ENCODE measurements at places on chromosomes 4 and X.
A peak's percentile ranks its signal among the peaks of the same experiment; 100 is the strongest.

DNA sequence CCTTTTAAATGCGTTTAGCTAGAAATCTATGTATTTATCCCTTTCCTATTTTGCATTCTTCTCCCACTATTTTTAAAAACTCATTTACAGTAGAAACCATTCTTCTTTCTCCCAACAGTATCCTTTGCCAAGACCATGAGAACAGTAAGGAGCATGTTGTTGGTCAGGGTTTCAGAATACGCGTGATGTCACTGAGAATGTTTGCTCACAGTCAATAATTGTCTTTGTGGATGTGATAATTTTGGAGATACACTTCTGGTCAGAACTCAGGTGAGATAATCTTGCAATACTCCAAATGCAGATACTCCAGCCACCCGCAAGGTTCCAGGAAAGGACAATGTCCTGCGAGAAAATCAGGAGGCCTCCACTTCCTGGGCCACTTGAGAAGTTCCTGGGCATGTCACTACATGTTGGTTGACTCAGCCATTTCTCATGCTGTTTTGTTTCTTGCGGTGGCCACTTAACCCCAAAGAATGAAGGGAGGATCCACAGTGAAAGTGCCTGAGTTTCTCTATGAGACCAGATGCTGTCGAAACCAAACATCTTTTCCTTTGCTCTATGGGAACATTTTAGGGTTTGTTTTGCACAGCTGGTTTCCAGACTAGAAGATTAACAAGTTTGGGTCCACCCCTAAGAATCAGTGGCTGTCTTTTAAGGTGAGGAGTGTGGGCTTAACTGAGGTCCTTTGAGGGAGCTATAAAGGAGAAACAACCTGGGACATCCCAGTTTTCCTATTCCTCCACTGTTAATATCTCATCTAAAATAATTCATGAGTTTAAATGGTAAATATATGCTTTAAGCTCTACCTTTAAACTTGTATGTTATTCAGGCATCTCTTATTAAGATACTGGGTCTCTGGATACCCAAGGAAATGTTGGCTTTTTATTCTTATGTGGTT, 116.0 kb downstream of the SOWAHB start:
- peak; percentile 95 for DNase-seq

DNA sequence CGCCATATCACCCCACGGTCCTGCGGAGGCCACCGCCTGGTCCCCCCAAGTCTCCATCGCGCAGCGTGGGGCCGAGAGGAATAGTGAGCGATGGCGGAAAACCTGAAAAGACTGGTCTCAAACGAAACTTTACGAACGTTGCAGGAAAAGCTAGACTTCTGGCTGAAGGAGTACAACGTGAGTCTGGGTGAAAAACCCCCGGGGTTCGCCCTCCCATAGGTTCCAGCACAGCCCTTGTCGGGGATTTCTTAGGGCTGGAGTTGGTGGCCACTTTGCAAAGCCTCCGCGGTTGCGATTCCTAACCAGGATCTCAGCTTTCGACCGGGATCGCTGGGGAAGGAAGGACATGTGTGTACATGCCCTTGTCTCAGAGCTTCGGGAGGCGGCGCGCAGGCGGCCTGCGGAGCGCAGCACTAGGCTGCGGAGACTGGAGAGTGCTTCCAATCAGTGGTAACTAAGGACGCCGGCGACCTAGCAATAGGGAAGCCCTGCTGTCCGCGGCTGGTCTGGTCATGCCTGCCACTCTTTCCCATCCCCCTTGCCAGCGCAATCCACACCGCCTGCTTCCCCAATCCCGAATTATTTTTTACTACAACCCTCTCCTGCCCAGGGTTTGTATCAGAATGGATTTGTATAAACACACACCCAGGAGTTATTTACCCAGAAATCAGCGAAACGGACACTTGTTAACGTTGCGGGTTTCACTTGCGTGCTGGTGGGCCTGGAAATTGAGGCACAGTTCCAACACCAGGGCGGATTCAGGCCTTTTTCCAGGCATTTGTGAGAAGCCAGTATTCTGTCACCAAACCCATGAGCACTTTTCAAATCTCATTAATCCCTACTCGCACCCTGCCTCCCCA, 741 bp downstream of the SPATA18 start:
- DNase-seq = peak; percentile 88

DNA sequence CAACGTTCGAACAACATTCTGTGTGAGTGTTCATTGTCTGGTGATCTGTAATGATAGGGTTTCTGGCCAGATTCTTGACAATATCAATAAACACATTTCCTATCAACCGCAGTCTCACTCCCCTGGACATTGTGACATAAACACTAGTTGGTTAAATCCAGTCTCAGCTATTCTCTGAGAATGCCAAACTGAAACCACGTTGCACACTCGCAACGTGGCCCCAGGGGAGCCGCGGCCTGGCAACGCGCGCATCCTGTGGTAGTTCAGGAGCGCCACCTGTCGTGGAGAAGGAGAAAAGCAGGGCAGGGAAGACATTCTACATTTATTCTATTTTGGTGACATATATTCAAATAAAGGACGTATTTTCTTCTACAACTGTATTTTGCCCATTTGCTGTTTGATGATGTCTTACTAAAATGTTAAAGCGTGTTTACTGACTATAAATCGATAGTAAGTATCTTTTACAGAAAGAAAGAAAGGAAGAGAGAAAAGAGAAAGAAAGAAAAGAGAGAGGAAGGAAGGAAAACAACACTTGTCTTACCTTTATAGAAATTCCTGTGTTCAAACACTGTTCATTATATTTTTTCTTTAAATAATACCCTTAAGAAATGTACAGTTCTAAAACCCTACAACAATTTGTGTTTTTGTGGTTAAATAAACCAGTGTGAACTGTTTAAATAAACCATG, 738.3 kb upstream of the FRG1 start:
- DNase-seq = peak; percentile 83

GRCh38 chr4:2798399-2799223, 5.7 kb downstream of the SH3BP2 start:
- no peak for DNase-seq

DNA sequence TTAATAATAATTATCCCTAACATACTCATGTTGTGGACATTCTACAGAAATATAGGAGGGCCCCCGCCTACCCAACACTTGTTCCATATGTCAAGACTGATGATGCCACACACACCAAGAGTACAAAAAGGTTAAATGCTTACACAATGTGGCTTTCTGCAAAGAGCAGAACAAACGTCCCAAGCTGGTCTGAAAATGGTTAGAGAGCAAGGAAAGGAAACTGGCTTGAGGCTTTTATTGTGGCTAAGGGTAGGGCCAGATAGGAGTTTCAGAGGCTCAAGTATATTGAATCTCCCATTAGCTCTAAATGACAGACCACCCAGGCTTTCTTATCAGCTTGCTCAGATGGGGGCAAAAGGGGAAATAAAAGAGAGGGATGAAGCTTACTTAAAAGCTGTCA, 134.1 kb upstream of the C1QTNF7 start:
- DNase-seq = no peak

GRCh38 chrX:46634577-46634976, 61.0 kb downstream of the CHST7 start:
- DNase-seq = no peak

- DNase-seq = no peak
Observed at GRCh38 chrX:70009970-70010369, 39.8 kb downstream of the AWAT2 start.

DNA sequence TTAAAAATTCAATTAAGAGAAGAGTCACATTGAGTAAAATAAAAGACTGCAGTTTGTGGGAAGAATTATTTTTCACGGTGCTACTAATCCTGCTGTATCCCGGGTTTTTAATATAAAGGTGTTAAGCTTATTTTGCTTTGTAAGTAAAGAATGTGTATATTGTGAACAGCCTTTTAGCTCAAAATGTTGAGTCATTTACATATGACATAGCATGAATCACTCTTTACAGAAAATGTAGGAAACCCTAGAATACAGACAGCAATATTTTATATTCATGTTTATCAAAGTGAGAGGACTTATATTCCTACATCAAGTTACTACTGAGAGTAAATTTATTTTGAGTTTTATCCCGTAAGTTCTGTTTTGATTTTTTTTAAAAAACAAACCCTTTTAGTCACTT, 39.7 kb downstream of the IRS4 start:
- peak; percentile 5 for DNase-seq

DNA sequence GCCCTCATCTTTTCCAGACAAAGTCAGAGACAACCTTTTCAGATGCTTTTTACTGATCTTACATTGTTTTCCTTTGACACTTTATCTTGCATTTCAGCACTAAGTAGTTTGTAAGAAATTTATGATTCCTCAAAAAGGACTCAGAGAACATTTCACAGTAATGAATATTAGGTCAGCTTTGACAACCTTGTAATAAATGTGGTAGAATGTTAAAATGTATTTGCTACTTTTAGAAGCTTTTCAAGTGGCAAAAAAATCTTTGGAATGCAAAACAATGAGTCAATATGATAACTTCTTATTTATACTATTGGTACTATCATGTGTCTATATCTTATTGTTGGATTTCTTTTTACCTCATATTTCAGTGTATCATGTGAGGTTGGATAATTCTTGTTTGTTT, 146.2 kb upstream of the FAT4 start:
- DNase-seq = peak; percentile 61

DNA sequence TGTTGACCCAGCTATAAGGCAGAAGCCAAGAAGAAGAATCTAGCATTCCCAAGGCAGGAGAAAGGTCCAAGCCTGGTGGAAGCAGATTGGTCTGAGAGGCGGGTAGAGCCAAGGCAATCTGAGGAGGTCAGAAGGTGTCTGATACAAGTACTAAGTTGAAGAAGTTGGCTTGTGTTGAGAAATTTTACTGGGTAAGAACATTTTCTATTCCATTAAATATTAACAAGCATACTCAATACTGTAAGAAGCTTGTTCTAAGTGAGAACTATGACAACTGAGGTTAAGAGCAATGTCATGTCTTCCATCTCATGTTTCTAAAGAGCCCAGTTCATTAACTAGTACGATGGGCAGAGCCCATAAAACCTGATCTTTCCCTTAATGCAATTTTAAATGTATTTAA, 75.0 kb downstream of the FAM13A start:
- no peak for DNase-seq

DNA sequence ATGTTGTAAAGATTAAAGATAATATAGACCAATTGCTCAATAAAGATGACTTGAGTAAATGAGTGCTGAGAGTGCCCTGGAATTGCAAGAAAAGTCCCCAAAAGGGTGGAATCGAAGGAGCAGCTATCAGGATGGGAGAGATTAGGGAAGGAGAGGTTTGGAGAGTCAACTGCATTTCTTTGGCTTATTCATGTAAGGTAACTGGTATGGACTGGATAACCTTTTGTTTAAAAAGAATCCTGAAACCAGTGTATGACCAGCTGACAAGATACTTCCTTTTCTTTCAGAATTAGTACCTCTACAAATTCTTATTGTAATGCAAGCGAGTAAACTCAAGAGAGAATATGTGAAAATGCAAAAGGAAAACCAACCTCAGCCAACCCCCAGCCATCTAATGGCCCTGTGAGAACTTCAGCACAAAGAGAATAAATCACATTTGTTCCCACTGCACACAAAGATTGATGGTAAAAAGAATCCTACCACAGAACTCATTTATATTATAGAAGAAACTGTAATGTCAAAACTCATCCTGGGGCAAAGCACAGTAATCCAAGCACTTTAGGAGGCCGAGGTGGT, 24.5 kb upstream of the SPP1 start:
- DNase-seq = no peak

DNA sequence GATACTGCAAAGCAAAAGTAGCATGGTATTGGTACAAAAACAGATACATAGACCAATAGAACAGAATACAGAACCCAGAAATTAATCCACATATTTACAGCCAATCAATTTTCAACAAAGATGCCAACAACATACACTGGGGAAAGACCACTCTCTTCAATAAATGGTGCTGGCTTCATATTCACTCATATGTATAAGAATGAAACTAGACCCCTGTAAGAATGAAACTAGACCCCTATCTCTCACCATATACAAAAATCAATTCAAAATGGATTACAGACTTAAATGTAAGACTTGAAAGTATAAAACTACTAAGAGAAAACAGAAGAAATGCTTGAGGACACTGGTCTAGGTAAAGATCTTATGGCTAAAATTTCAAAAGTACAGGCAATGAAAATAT, 19.3 kb downstream of the TLR6 start:
- DNase-seq = no peak

- no peak for DNase-seq
Observed at GRCh38 chr4:105455998-105456397, 17.9 kb downstream of the PPA2 start.

DNA sequence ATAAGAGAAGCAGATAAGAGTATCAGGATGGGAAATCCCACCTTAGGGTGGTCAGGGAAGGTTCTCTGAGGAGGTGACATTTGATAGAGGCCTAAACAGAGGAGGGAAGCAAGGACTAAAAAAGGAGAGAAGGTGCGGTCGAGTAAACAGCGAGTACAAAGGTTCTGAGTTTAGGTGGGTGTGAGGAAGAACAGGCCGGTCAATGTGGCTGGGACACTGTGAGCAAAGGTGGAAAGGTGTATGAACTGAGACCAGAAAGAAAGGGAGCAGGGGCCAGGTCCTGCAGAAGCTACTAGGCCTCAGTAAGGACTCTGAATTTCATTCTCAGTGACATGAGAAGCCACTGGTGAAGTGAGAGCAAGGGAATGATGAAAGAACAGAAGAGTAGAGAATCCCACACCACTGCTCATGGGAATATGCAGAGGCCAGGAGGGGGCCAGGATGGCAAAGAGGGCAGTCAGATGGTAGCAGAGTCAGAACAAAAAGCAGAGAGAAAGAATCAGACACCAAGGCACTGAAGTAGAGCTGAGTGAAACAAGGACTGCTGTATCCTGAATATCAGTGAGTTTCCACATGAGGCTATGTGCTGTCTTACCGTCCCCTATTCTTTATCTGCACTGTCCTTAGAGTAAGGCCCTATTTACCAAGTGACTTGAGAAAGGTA, 18.0 kb downstream of the PRSS48 start:
- no peak for DNase-seq

GRCh38 chr4:26854701-26855100, 5.9 kb upstream of the STIM2 start:
- no peak for DNase-seq

DNA sequence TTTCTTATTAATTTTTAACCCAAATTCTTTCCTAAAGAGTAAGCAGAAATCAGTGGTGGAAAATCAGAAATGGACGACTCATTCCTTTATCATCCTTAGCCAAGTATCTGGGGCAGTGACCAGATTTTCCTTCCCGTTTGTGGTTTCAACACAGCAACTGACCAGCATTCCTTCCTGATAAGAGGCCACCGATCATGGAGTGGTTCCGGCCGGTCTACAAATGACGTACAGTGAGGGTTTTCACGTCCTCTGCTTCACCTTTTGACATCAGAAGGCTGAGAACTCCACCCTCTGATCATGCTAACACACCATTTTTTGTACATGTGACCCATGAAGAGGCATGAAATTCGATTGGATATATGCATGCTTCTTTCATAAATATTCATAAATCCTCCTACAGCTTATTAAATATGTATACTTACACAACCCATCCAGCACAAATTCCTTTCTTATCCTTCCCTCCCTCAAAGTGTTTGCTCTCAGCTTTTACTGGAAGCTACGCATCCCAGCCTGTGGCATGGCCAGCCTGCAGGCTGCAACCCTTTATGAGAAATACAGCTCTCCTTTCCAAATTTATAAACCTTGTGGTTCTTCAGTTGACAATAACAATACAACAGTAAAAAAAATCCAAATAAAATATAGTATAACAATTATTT, 173.0 kb upstream of the CASK start:
- peak; percentile 85 for DNase-seq
